Calu3 (cell line): ENCODE measurements at places on chromosomes 3 and 15. TPM values are rescaled to one million over a fixed set of nuclear protein-coding genes. Genes with fewer than 3 reads are reported as not detected.
A peak's percentile ranks its signal among the peaks of the same experiment; 100 is the strongest.

DNA sequence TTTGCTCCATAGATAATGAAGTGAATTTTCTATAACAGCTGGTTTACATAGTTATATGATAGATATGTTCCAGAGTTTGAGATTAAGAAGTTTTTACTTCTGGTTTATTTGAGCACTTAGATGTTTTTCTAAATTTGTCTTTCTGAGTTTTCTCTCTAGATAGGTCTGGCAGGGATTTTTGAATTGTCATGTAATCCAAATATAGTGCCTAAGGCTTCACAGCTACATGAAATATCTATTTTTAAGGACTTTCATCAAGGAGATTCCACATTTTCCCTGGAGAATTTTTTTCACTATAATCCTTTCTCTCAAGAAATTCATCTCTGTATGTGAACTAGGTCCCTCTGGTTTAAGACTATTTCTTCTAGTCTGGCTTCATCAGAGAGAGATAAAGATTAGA lies 12.0 kb downstream of the PPM1L start:
- DNase-seq: no peak
- H3K4me1 ChIP-seq: no peaks in the 10 kb centered on the region
- H3K36me3 ChIP-seq: no peaks in the 10 kb centered on the region
- H3K27ac ChIP-seq: no peak overlapping the region

- H3K4me1 ChIP-seq: peaks cover 13% of the 10 kb centered on the region
- H3K27me3 ChIP-seq: no peaks in the 10 kb centered on the region
Observed at GRCh38 chr3:100426067-100426682, 24.8 kb downstream of the LNP1 start.

DNA sequence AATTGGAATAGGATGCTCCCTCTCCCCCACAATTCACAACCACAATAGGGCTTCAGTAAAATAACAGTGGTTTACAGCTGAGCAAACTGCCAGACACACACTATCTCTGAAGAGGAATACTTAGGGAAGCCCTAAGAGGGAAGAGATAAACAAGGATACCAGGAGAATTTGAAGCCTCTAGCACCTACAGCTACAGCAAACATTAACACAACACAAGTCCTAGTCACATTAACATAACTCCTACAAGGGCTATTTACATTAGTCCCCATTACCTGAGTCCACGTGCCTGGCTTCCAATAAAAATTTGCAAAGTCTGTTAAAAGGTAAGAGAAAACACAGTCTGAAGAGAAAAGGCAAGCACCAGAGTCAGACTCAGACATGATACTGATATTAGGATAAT lies 346.9 kb upstream of the CDIN1 start:
- H3K27me3 ChIP-seq: no peaks in the 10 kb centered on the region
- H3K4me1 ChIP-seq: no peaks in the 10 kb centered on the region
- no peak for DNase-seq
- H3K4me3 ChIP-seq: no peak overlapping the region

DNA sequence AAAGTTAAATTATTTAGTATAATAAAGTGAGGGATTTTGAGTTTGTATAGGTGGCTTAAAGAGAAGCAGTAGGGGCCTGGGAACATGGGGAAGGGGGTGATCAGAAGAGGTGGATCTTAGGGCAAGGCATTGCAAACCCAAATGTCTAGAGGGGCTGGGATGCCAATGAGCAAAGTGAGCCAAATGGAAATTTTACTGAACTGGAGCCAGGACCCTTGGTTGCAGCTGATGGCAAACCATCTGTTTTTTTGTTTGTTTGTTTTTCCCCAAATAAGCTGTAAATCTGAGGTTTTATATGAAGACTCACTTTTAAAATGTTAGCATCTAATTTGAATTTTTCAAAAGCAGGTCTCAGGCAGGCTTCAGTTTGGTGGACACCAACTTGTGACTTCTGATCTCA lies 14.8 kb upstream of the PARP14 start:
- peaks cover 11% of the 10 kb centered on the region for H3K4me1 ChIP-seq
- H3K36me3 ChIP-seq: no peaks in the 10 kb centered on the region
- H3K4me3 ChIP-seq: no peak overlapping the region

GRCh38 chr15:78406016-78406585 lies 31.9 kb upstream of the IREB2 start:
- peaks cover 8% of the 10 kb centered on the region for H3K27me3 ChIP-seq
- H3K4me1 ChIP-seq: no peaks in the 10 kb centered on the region
- no peak overlapping the region for H3K4me3 ChIP-seq
- no peak for DNase-seq

GRCh38 chr3:169278667-169279066 lies 384.8 kb downstream of the MECOM start:
- peaks cover 51% of the 10 kb centered on the region for H3K4me1 ChIP-seq
- no peaks in the 10 kb centered on the region for H3K36me3 ChIP-seq
- no peaks in the 10 kb centered on the region for H3K27me3 ChIP-seq
- no peak overlapping the region for H3K27ac ChIP-seq

- H3K27ac ChIP-seq: no peak overlapping the region
- H3K36me3 ChIP-seq: no peaks in the 10 kb centered on the region
- peaks cover 15% of the 10 kb centered on the region for H3K4me1 ChIP-seq
- no peak for DNase-seq
Observed at GRCh38 chr3:77188210-77188609, 148.3 kb downstream of the ROBO2 start.

- no peak overlapping the region for H3K27ac ChIP-seq
- no peak overlapping the region for H3K4me3 ChIP-seq
- no peaks in the 10 kb centered on the region for H3K4me1 ChIP-seq
- DNase-seq: peak; percentile 63
- H3K27me3 ChIP-seq: no peaks in the 10 kb centered on the region
Observed at GRCh38 chr3:160929595-160929994, 173.6 kb downstream of the PPM1L start.

- DNase-seq: no peak
- H3K36me3 ChIP-seq: no peaks in the 10 kb centered on the region
- no peaks in the 10 kb centered on the region for H3K4me1 ChIP-seq
- no peak overlapping the region for H3K4me3 ChIP-seq
- no peak overlapping the region for H3K27ac ChIP-seq
Observed at GRCh38 chr3:46867550-46867898, 4.3 kb upstream of the MYL3 start.

DNA sequence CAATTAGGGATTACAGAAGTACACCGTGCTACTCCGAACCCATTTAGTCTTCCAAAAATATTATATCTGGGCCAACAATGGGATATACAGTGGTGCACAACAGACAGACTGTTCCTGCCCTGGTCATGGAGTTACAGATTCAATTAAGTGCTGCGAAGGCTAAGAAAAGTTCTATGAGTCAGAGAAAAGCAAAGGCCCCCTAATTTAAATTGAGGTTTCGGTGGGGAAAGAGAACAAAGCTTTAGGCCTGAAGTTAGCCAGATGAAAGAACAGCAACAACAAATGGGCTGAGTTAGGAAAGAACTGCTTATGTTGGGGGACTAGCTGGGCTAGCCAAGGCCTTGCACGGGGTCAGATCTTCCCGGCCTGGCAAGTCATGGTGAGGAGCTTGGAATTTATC lies 131.8 kb downstream of the MDFIC2 start:
- H3K36me3 ChIP-seq: no peaks in the 10 kb centered on the region
- no peaks in the 10 kb centered on the region for H3K4me1 ChIP-seq
- no peak overlapping the region for H3K27ac ChIP-seq
- no peaks in the 10 kb centered on the region for H3K27me3 ChIP-seq
- no peak for DNase-seq

DNA sequence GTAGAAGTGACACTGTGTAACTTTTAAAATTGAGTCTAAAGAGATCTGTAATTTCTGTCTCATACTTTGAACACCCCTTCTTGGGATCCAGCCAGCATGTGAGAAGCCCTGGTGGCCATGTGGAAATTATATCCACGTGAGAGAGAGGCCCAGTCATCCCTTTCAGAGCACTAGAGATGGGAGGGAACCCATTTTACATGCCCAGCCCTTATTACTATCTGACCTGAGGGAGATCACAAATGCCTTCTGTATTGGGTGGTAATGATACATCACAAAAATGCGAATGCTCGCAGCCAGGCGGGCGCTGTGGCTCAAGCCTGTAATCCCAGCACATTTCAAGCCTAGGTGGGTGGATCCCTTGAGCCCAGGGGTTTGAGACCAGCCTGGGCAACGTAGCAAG lies 27.3 kb upstream of the TRAK1 start:
- no peak overlapping the region for H3K4me3 ChIP-seq
- peaks cover 22% of the 10 kb centered on the region for H3K4me1 ChIP-seq
- no peaks in the 10 kb centered on the region for H3K36me3 ChIP-seq
- H3K27me3 ChIP-seq: no peaks in the 10 kb centered on the region
- H3K27ac ChIP-seq: no peak overlapping the region

DNA sequence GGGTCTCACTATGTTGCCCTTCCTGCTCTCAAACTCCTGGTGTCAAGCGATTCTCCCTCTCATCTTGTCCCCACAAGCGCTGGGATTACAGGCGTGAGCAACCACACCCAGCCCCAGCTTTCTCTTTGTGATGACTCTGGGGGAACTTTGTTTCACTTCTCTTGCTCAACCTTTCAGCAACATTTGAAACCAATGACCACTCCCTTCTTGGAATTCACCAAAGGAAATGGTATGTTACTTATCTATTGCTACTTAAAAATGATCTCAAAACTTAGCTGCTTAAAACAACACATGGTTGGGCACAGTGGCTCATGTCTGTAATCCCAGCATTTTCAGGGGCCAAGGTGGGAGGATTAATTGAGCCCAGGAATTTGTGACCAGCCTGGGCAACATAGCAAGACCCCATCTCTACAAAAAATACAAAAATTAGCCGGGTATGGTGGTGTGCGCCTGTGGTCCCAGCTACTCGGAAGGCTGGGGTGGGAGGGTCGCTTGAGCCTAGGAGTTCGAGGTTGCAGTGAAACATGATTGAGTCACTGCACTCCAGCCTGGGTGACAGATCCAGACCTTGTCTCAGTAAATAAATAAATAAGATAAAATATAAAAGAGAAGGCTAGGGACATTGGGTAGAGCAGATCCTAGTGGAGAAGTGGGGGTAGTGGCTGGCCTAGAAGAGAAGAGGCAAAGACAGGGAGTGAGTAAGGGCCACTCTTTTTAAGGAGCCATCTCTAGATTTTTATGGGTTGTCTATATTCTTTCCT lies 10.3 kb upstream of the COPG1 start:
- no peak for DNase-seq
- H3K27me3 ChIP-seq: no peaks in the 10 kb centered on the region
- no peak overlapping the region for H3K27ac ChIP-seq
- H3K4me1 ChIP-seq: peaks cover 7% of the 10 kb centered on the region
- H3K36me3 ChIP-seq: no peaks in the 10 kb centered on the region
- H3K4me3 ChIP-seq: no peak overlapping the region

DNA sequence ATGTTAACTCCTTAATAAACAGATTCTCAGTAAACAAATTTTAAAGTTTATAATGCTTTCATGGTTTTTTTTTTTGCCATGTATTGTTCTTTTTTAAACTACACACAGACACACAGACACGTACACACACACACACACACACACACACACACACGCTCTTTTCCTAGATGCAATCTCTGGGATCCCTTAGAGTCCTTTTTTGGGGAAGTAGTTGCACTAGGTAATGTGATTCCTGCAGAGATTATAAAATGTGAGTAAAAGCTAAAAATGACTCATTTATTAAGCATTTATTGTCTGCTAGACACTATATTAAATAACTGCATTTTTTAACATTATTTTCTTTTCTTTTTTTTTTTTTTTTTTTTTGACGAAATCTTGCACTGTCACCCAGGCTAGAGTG lies 19.9 kb downstream of the NDUFB5 start:
- H3K4me3 ChIP-seq: no peak overlapping the region
- H3K36me3 ChIP-seq: peaks cover 53% of the 10 kb centered on the region
- H3K27me3 ChIP-seq: no peaks in the 10 kb centered on the region
- no peak overlapping the region for H3K27ac ChIP-seq
- no peak for DNase-seq

The NR1I2 gene
- total RNA-seq: 2.9 and 6.0 TPM in 2 replicates

The RPL4 gene
- total RNA-seq: 2,415 and 2,676 TPM in 2 replicates

The LMAN1L gene
- total RNA-seq: 0.35 and 1.1 TPM in 2 replicates

The MYRIP gene
- 5.2 and 5.6 TPM in 2 replicates for total RNA-seq

The HYAL1 gene
- total RNA-seq: 1.3 and 1.5 TPM in 2 replicates

The TRIM42 gene
- total RNA-seq: not detected in 2 replicates

The IMP3 gene
- total RNA-seq: 77.8 and 91.5 TPM in 2 replicates

The GATM gene
- 4.1 and 4.2 TPM in 2 replicates for total RNA-seq

The FOXL2 gene
- total RNA-seq: 0.42 and 0.86 TPM in 2 replicates

The MST1R gene
- total RNA-seq: 169 and 218 TPM in 2 replicates

The PRR20G gene
- not detected in 2 replicates for total RNA-seq

The GNB4 gene
- total RNA-seq: 22.6 and 24.0 TPM in 2 replicates

The NOX5 gene
- total RNA-seq: 0.14 and 0.20 TPM in 2 replicates
